ENCODE measurements at places on chromosomes 7 and 10.

DNA sequence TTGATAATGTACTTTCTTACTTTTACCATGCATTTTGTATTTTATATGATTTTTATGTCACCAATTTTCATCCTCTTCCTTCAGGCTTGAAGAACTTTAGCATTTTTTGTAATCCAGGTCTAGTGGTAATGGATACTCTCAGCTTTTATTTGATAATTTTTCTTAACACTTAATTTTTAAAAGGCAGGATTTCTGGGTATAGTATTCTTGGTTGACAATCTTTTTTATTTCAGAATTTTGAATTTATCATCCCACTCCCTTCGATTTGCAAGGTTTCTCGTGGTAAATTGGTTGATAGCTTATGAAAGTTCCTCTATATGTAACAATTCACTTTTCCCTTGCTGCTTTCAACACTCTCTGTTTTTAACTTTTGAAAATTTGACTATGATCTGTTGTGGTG is 363.7 kb downstream of the HTR7 start:
- no peak for DNase-seq

DNA sequence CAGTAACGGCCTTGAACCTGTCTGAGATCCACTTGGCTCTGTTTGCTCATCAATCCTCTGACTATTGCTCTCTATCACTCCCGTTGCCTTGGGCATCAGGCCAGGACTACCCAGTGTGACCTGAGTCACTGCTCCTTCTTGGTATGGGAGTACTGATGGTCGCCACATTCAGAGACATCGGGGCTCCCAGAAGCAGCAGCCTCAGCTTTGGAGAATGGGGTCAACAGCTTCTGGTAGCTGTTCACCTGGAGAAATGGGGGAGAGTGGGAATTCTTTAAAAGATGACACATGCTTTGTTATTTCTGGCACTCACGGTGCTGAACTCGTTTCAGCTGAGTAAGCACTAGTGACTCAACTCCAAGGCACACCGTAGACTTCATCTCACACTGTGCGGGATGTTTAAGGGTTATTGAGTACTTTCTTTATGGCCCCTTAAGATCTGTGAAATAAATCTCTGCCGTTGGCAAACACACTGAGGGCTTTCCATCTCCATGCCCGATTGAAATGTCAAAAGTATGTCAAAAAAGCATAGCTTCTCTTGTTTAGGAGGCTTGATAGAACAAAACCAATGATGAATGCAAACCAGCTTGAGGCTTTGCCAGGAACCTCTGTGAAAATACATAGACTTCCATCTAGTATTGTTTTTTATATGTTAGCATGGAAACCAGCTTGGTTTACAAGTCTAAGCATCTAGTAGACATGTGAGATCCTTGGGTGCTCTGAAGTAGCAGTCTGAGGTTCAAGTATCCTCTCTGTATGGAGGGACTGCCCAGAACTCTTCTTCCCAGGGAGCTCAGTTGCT is 333.1 kb downstream of the CXCL12 start:
- DNase-seq = no peak

DNA sequence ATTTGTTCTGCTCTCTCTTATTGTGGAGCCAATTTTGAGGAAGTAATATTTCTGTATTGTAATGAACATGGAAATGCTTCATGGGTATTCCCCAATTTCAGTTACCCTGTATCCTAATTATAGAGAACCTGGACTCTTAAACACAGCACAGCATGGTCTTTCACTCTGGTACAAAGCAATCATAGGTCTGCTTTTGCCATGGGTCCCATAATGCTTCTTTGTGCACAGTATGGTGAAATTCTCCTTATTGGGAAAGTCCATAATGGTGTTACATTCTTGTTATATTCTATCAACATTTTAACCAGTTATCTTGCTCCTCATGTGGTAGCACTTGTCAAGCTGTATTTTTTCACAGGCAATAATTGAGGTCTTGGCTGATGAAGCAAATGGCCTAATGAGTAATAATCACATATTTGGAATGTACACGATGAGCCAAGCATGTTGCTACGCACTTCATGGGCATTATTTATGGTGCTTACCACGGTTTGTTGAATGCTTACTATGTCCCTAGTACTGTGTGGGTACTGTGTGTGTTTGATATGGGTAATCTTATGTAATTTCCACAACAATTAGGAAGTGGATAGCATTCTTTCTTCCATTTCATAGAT is 42.9 kb downstream of the PRKG1 start:
- no peak for DNase-seq

GRCh38 chr7:77684030-77684429 is 12.2 kb upstream of the RSBN1L start:
- DNase-seq = no peak

- no peak for DNase-seq
Observed at GRCh38 chr10:112538168-112538567, 91.2 kb downstream of the VTI1A start.

DNA sequence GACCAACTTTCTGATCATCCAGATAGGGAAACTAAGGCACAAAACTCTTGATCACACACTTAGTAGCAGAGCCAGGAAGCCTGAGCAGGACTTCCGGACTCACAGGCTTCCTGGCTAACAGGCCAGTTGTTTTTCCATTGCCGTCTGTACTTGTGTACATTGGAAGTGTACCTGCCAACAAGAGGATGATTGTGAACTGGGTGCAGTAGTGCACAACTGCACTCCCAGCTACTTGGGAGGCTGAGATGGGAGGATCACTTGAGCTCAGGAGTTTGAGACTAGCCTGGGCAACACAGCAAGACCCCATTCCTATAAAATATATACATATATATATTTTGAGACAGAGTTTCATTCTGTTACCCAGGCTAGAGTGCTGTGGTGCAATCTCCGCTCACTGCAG is 35.2 kb upstream of the OTUD1 start:
- no peak for DNase-seq

DNA sequence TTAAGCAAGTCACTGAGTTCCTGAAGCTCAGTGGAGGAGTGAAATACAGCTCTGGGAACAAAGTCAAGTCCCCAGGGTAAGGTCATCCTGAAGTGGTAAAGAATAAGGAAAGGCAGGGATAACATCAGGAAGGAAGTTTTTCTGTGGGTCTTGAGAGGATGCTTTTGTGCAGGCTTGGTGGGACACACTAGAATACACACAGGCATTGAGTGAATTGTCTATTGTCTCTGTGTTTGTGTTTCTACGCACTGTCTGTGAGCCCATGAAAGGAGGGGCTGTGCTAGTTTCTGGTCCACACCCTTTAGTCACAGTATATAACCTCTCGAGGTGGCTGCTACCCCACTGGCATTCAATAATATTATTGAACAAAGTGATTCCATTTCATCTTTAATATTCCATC is 95.8 kb upstream of the ABCB5 start:
- DNase-seq = no peak

GRCh38 chr10:84837877-84838276 is 509.5 kb downstream of the CCSER2 start:
- DNase-seq = no peak

GRCh38 chr10:87760195-87760905 is 57.7 kb downstream of the ATAD1 start:
- no peak for DNase-seq

- no peak for DNase-seq
Observed at GRCh38 chr7:146503844-146504243, 387.2 kb downstream of the CNTNAP2 start.

DNA sequence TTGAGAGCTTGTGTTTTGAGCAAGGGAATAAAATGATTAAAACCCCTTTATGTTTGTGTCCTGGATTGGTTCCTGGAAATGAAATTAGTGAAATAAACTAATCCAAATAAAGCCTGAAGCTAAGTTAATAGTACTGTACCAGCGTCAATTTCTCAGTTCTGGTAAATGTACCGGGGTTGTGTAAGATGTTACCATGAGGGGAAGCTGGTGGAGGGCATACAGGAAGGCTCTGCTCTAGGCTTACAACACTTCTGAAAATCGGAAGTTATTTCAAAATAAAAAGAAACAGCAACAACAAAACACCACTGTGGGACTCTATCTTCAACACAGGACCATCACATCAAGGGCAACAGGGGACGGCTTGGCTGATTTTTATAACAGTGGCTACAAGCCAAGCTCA is 257.0 kb downstream of the CREB5 start:
- no peak for DNase-seq

DNA sequence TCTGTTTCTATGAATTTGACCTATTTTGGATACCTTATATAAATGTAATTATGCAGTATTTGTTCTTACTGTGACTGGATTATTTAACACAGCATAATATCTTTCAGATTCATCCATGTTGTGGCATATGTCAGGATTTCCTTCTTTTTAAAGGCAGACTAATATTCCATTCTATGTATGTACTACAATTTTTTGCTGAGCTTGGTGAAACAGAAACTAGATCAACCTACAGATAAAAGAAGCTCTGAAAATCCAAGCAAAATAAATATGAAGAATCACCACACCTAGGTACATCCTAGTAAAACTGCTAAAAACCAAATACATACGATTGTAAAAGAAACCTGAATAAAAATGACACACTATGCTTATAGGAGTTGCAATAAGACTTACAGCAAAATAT is 300.5 kb downstream of the HTR7 start:
- no peak for DNase-seq

- DNase-seq = no peak
Observed at GRCh38 chr7:150838965-150839650, 13.2 kb upstream of the AOC1 start.

DNA sequence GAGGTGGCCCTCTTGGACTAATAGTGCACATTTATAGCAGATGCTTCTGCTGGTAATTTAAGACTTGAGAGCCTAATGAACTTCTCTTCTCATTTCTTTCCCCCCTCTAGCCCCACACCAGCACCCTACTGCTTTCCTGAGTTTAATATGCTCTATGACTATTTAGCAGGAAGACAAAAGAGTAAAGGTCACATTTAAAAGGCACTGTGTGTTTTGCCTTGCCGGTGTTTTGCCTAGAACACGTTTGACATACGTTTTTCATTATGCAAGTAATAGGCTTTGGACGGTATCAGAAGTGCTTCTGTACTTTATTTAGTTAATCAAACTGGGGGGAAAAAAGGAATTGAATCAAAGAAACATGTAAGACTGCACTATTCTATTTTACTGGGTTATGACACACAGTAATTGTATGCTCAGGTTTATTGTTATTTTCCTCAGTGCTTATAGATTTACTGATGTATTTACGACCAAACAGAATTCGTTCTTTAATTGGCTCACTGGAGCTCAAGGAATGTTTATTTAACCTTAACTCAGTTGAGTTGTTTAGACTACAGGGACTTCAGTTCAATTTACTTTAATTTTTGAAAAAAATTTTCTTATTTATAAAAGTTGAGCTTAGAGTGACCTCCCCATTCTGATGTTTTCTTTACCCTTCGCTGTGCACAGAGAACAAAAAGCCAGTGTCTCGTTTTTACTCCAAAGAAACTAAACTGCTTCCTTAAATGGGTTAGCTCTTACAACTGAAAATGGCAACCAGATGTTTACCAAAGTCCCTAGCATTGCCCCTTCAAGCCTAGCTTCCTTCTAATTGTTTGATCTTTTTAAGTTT is 35.4 kb downstream of the CPED1 start:
- DNase-seq = no peak

GRCh38 chr10:21727452-21728168 is 193.6 kb downstream of the MLLT10 start:
- DNase-seq = no peak

DNA sequence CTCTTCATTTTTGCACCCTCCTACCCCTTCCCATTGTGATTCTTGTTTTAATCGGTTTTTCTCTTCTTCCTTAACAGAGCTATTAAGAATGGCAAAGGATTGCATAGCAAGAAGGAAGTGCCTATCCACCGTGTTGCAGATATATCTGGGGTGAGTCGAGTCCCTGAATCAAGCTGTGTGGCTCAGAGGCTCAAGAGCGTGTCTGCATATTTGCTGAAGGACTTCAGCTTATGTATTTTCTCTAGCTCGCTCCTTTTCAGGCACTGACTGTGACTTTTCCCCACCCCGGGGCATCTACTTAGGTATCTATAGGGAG is 126.6 kb downstream of the LRRC4 start:
- no peak for DNase-seq

DNA sequence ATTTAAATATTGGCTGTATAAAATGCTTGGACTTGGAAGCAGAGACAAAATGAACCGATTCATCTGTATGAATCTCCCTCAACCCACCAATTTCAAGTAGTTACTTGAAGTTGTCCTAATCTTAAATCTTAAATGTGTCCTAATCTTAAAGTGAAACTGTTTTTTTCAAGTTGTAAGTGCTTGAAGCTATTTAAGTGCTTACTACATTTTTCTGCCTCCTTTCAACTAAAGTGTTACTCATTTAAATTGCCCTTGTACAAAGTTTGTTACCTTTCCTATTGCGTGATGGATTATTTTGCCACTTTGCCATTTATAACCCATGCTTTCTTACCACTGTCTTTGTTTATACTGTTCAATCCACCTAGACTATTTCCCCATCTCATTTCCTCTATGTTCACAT is 2.8 kb downstream of the BCAP29 start:
- DNase-seq = no peak

GRCh38 chr7:111003883-111004282 is 87.0 kb upstream of the LRRN3 start:
- DNase-seq = no peak

GRCh38 chr10:77859865-77860282 is 66.7 kb downstream of the DLG5 start:
- no peak for DNase-seq

GRCh38 chr10:24706479-24707118 is 17.1 kb downstream of the ARHGAP21 start:
- DNase-seq = peak; percentile 38

GRCh38 chr10:65611592-65611991 is 1314.2 kb upstream of the LRRTM3 start:
- no peak for DNase-seq

DNA sequence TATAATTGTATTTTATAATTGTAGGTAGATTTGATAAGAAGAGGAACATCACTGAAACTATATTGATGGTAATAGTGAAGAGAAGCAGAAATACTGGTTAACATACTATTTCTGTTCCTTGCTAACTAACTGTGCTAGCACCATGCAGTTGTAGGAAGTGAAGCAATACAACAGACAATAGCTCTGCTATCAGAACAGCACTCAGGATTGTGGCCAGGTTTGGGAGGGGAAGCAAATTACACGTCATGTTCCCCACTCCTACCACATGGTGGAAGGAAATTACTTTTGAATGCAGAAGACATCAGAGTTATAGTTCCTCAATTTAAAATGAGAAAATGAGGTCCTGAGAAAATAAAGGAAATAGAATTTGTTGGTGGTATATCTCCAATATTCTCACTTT is 151.1 kb downstream of the DGKB start:
- DNase-seq = no peak

GRCh38 chr10:9342885-9343570 is 1288.5 kb downstream of the GATA3 start:
- DNase-seq = peak; percentile 33

- DNase-seq = no peak
Observed at GRCh38 chr10:60423920-60424319, 34.2 kb upstream of the ANK3 start.

DNA sequence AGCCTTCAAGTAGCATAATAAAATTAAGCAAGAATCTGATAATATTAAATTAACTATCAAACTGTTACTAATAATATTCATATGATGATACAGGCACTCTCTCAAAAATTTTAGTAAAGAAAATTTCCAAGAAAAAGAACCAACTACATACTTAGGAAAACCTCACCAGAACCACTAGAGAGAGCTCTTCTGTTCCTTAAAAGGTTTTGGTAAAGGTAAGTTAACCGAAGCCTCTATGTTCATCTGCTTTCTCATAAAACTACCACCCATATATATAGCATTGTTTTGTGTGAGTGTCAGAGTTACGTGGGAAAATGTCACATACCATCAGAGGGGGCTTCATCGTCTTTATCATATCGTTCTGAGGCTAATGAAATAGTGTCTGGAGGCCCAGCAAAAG is 20.7 kb downstream of the SKAP2 start:
- no peak for DNase-seq

- no peak for DNase-seq
Observed at GRCh38 chr10:114166043-114166442, 8.0 kb downstream of the CCDC186 start.

- no peak for DNase-seq
Observed at GRCh38 chr7:7696458-7697119, 21.8 kb downstream of the RPA3 start.
